Activated effector memory CD4-positive, alpha-beta T cell treated with Interleukin-2 at 50 U/mL for 16 hours (primary cell): ENCODE measurements at places on chromosomes 11 and 22.

GRCh38 chr22:44025171-44026065 lies 1.3 kb downstream of the PARVB start:
- no peak for DNase-seq

- no peak for DNase-seq
Measured at GRCh38 chr22:44047891-44048301, 23.8 kb downstream of the PARVB start.

- no peak for DNase-seq
Measured at GRCh38 chr11:8043756-8044155, 37.3 kb upstream of the TUB start.

DNA sequence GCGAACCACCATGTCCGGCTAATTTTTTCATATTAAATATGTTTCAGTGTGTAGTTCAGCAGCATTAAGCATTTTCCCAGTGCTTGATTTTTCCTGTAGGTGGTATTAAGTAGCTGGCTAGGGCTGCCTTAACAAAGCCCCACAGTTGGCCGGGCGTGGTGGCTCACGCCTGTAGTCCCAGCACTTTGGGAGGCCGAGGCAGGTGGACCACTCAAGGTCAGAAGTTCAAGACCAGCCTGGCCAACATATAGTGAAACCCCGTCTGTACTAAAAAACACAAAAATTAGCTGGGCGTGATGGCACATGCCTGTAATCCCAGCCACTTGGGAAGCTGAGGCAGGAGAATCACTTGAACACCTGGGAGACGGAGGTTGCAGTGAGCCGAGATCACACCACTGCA lies 33.5 kb upstream of the TOLLIP start:
- no peak for DNase-seq

GRCh38 chr22:19068784-19069271 lies 53.4 kb downstream of the DGCR2 start:
- DNase-seq = no peak

DNA sequence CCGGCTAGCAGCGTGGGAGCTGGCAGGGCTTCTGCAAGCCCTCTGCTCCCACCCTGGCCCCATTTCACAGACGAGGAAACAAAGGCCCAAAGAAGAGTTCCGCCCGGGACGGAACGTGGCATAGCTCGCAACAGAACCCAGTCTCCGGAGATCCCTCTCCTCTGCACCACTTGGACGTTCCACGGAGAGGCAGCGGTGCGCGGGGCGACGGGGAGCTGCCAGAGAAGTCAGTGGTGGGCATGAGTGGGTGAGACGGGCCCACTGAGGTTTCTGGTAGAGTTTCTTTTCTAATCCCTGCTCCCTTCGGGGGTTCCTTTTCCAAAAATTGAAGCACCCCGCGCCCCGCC lies 554 bp upstream of the NECTIN1 start:
- no peak for DNase-seq

DNA sequence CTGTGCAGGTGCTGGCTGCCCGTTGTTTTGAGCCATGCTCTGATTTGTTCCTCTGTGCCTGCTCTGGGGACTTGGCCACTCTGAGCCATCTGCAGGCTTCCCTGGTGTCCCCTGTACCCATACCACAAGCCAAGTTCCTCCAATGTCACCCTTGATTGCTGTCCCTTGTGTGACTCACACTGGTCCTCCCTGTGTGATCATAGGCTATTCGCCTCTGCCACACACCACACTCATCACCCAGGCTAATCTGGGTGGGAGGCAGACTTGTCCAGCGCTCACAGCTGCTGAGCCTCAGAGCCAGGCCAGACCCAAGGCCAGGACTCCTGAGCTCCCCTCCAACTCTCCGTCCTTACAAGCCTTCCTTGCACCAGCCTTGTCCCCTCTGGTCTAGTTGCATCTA lies 31.7 kb downstream of the IGF2 start:
- DNase-seq = no peak

- DNase-seq = no peak
Measured at GRCh38 chr11:10310301-10310841, 5.5 kb downstream of the ADM start.

DNA sequence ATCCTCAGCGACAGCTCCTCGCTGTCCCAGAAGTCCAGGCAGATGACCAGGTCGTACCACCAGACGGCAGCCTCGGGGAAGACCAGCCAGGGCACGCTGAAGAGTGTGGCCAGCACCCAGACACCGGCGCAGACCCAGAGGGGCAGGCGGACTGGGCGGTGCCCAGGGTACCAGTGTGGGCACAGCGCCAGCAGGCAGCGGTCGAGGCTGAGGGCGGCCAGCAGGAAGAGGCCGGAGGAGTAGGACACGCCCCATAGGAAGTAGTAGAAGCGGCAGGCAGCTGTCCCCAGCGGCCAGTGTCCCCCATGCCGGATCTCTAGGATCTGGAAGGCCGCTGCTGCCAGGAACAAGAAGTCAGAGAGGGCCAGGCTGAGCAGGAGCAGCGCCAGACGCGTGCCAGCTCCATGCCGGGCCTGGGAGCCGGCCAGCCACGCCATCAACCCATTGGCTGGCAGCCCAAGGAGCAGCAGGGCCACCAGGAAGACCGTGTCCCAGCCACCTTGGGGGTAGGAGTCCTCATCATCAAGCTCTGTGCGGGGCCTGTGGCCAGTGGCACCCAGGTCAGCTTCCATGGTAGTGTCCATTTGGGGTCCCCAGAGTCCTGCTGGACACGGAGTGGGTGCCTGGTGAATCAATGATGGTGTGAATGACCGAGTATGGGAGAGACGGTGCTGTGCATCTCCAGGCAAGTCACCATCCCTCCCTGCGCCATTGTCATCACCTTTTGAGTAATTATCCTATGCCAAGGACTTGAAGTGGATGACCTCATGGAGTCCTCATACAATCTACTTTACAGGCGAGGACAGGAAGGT lies at the start of gene GPR152:
Gene GPR152 (minus strand): TSS at position 589 of the 812 bp plus-strand sequence. CDS start 5 bp downstream, at position 584.
- no peak for DNase-seq

GRCh38 chr11:30016588-30017363 lies at the start of gene KCNA4:
Gene KCNA4 (minus strand): TSS chr11:30017030. CDS start chr11:30012678, 4,352 bp downstream.
- no peak for DNase-seq

DNA sequence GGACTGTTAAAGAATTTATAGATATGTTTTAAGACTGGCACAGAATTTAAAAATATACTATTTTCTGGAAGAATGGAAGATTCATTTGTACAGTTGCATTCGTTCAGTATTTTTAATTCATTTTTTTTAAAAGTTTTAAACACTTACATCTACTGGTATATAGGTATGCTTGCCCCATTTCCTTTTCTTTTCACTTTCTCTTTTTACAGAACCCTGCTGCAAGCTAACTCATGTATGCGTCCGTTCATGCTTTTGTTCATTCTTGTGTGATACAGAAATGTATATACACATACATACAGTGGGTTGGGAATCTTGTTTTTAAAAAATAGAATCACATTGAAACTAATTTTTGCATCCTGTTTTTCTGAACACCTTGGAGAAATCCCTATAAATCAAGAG lies 31.0 kb downstream of the PACS1 start:
- DNase-seq = no peak

DNA sequence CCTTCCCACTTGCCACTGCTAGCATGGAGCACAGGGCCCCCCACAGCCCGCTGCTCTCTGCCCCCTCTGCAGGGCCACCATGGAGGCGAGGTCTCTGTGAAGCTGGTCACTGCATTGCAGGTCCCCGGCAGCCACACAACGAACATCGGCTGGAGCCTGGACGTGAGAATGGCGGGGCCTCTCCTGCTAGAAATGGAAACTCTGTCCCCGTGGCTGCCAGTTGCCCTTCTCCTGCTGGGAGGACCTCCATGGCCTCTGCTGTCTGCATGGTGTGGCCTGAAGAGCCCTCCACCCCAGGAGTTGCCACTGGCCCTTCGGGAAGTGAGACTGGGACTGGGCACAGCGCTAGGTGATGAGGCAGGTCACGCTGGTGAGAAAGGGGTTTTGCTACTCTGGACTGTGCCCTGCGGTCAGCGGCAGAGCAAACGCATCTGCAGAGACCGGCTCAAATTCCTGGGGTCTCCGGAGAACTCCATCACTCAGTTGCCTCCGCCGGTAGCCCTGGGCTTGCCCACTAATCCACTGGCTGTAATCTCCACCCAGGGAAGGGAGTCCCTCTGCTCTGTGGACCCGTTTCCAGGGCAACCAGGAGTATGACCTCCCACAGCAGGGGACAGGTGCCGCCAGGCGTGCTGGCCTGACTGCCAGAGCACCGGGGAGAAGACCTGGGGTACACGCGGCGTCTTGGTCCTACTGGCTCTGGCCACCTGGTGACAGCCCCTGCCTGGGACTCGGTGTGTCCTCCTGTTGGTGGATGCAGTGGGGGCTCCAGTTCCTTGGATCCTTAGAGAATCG lies 806.3 kb downstream of the BRD1 start:
- DNase-seq = no peak

GRCh38 chr11:33719587-33719986 lies 16.6 kb downstream of the CD59 start:
- DNase-seq = no peak

DNA sequence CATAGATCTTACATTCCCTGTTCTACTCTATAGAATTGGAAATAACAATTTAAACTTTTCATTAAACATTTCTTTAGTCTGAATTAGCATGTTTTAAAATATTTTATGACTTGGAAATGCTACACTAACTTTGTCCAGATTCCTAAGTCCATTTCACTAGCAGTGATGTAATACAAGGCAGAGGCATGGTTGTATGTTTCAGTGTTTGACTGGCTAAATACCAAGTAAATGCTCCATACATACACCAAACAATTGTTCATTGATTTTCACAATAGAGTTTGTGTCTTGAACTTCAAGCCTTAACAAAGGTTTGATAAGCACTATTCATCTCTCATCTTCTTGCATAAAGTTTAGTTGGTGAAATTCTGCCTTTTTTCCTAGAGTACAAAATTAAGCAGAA lies 13.5 kb downstream of the ZBED5 start:
- no peak for DNase-seq

- no peak for DNase-seq
Measured at GRCh38 chr22:22556995-22557925, 1.8 kb downstream of the PRAME start.

- no peak for DNase-seq
Measured at GRCh38 chr11:19430346-19430745, 189.6 kb upstream of the E2F8 start.

DNA sequence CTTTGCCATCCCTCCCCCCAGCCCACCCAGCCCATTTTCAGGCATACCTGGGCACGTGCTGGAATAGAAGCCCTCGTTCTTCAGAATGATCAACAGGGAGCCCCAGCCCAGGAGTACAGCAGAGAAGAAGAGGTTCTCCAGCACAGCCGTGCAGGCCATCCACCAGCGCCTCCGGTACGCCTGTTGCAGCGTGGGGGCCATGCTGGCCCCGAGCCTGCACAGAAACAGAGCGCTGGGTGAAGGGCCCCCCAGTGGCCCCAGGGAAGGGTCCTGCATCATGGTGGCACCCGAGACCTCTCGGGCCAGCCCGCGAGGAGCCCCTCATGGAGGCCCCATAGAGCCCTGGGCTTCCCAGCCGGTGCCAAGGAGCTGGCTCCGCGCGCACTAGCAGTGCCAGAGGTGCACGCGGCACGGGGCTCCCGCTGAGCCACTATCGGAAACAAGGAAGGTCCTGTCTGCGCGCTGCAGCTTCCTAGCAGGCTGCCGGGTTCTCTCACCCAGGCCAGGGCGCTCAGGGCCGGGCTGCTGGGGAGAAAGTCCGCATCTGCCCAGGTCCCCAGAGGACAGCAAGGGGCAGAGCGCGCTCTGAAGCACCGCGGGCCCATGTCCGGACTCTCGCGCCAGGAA lies 1.5 kb downstream of the SLC43A1 start:
- peak; percentile 14 for DNase-seq

DNA sequence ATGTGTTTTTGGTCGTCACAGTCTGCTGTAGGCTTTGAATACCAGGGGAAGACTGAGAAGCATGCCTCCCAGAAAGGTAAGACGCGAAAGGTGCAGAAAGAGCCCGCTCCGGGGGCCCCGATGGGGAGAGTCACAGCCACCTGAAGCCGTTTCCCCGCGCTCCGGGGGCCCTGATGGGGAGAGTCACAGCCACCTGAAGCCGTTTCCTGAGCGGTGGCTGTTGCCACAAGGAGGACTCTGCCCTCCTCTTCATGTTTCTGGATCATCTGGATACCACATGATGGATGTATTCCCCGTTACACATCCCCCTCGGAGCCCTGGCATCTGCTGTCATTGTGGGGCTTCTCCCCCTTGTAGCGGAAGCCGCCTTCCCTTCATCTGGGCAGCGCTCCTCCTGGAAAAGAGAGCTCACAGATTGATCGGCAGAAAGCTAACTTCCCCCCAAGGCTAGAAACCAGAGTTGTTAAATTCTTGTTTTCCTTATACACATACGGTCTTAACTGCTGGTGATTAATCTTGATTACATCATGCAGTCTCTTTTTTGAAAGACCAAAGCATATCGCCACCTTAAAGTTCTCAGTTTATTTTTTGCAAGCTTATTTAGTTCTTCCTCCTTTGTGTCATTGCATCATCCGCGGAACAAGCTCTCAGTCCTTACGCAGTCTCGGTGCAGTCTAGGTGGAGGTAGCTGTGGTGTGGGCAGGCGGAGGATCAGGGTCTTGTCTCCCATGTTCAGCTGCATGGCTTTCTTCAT lies 17.5 kb downstream of the CTTN start:
- DNase-seq = no peak

DNA sequence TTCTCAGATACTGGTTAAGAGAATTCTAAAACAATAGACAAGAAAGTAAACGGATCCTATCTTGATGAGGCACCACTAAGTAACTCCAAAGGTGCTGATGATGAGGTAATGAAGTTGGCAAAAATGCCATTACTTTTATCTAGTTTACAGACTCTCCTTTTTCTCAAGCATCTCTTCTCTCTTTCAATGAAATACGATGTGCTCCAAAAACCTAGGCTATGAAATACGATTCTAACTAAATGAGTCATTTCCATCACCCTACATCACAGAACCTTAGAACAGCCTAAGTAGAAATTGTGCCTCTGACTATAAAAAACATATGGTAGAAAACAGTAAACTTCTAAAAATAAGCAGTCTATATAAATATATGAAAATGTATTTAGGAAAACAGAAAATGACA lies 58.9 kb upstream of the ARHGAP32 start:
- no peak for DNase-seq

DNA sequence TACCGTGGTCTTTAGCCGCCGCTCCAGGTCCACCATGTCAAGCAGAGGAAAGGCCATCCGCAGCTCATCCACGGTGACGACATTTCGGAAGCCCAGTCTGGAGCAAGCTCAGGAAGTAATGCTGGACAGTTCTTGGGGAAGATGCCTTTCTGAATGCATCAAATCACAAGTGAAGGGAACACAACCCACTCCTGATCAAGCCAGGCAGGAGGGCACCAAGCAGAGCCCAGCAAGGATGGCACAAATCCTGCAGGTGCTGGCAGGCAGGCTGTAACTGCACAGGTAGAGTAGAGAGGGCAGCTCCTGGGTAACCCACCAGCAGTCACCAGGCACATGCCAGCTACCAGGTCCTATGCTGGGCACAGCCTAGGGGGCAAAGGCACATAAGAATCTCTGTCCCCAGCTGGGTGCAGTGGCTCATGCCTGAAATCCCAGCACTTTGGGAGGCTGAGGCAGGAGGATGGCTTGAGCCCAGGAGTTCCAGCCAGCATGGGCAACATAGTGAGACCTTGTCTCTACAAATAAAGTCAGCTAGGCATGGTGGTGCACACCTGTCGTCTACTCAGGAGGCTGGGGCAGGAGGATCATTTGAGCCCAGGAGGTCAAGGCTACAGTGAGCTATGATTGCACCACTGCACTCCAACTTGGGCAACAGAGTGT lies 13.9 kb downstream of the HDHD5 start:
- DNase-seq = no peak

- no peak for DNase-seq
Measured at GRCh38 chr22:25382762-25383161, 163.3 kb downstream of the CRYBB2 start.

- DNase-seq = no peak
Measured at GRCh38 chr11:92204731-92205130, 19.9 kb upstream of the FAT3 start.
